Upper lobe of right lung (tissue), 1 donor: ENCODE measurements at places on chromosomes 7 and 10. TPM values are rescaled to one million over a fixed set of nuclear protein-coding genes. Genes with fewer than 3 reads are reported as not detected.

- no peak for DNase-seq
These were observed 38.8 kb upstream of the SLC35G1 start for GRCh38 chr10:93854975-93855374.

Gene EBF3
- total RNA-seq, result 0.20 TPM

DNA sequence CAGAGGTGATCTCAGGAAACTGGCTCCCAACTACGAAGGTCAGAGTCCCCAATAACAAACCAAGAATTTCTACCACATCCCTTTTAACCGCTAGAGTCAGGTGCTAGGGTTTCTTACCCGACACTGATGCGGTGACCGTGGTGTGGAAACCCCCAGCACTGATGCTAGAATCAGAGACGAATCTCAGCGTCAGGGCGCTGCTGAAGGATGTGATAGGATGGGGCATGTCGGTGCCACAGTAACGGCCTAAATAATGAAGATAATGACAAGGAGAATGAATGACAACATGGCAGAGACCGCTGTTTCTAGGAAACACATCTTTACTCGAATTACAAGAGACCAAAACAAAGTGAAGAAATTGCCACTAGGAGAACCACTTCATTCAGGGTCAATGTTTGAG lies 131.1 kb upstream of the RSU1 start:
- no peak for DNase-seq

GRCh38 chr10:110686047-110686446 lies 41.9 kb downstream of the RBM20 start:
- no peak for DNase-seq

GRCh38 chr10:24792638-24793037 lies 69.0 kb upstream of the ARHGAP21 start:
- no peak for DNase-seq

Gene COL26A1
- 0.58 TPM for total RNA-seq

GRCh38 chr10:32446536-32447406 lies 831 bp downstream of the CCDC7 start:
- DNase-seq, result no peak

DNA sequence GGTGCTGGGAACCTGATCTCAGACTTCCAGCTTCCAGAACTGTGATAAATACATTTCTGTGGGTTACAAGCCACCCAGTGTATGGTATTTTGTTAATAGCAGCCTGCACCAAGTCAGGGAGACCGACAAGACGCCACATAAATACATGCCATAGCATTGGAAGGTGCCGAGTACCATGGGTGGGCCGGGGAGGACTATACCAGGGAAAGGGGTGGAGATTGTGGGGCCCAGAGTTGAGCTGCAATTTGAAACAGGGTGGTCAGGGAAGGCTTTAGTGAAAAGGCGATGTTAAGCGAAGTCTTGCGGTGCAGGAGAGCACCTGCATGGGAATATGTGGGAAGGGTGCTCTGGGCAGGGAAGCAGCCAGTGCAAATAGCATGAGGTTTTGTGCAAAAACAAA lies 88.9 kb upstream of the LRRC4 start:
- DNase-seq, result no peak

DNA sequence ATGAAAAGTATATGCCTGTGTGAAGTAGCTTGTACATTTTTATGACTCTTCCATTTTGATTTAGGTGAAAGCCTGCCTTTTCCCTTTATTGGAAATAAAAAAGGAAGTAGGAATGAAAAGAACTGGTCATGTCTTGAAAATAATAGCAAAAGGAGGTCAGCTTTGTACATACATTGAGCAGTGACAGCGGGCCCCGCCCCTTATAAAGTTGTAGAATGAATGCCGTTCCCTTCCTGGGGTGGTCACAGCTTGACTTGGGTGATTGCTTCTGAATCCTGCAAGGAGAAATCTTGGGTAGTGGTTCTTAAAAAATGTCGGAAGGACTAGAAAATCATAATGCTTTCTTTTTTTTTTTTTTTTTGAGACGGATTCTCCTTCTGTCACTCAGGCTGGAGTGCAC lies 31.7 kb downstream of the CAMK1D start:
- no peak for DNase-seq

DNA sequence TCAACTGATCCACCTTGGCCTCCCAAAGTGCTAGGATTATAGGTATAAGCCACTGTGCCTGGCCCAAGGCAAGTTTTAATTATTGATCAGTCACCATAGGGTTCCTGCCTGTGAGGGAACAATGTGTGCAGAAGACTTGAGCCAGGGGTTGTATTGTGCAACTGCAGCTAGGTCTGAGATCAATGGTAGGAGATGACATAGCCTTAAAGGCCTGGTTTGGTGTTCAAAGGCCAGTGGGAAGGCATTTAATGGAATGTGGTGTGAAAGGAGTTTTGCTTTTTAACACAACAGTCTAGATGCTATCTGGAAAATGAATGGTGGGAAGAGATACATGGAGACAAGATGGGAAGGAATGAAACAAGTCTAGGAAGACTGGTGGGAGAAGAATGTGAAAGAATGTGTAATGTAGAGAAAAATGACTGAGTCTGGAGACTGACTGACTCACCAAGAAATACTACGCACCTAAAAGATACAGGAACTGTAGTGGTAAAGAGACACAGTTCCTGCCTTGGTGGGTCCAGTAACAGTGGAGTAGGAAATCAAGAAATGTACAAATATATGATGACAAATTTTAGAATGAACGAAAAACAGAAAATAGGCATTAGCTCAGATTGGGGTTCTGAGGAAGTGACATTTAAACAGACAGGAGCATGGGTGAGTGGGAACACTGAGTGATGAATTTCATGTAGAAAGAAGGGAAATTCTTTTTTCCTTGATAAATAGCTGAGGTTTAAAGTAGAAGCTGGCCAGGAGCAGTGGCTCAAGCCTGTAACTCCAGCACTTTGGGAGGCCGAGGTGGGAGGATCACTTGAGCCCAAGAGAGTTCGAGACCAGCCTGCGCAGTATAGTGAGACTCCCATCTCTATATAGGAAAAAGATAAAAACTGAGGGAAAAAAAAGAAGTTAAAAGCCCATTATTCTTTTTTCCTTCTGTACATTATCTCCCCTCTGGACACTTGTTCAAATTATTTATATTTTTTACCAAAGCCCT lies 9.4 kb downstream of the HNRNPF start:
- no peak for DNase-seq

DNA sequence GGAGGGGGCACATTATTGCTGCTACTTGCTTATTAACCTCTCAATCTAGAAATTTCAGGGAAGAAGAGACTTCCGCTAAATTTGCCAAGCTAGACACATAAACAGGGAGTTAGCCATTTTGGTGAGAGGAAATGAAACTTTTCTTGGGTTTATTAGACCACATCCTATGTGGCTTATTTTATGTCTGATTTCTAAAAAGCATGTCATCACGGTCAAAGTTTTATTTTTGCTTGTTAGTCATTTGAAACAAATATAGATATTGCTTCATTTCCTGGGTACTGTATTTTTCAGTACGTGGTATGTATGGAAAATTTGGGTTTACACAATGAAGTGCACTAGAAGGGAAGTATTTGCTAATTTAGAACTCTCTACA lies 144.1 kb downstream of the TCF7L2 start:
- DNase-seq, result no peak

GRCh38 chr7:154996101-154996500 lies 6.8 kb downstream of the PAXIP1 start:
- no peak for DNase-seq

GRCh38 chr10:99431190-99431760 lies 851 bp upstream of the GOT1 start:
- peak; percentile 85 for DNase-seq

DNA sequence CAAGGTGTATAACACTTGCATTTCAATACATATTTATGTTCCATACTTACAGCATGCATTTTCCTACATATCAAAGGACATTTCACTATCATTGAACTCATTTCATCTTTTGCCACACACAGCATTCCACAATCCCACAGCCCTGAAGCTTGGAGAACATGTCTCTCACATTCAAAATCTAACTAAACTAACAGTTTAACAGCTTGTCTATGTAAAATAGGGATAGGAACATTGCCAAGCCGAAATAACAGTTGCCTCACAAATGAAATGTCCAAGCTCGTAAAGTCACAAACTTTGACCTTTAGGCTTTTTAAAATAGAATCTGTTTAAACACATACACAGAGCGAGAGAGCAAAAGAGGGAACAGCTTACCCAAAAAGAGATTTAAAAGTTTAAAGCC lies 65.3 kb downstream of the HGF start:
- no peak for DNase-seq

- no peak for DNase-seq
These were observed 161.1 kb upstream of the FRMD4A start for GRCh38 chr10:14491811-14492210.

Gene ITIH5
- total RNA-seq, result 10.5 TPM
